Omental fat pad (tissue), 4 donors: ENCODE measurements at places on chromosomes 4 and X.

GRCh38 chrX:87338510-87338909 lies 179.1 kb upstream of the KLHL4 start:
- no peak for DNase-seq

DNA sequence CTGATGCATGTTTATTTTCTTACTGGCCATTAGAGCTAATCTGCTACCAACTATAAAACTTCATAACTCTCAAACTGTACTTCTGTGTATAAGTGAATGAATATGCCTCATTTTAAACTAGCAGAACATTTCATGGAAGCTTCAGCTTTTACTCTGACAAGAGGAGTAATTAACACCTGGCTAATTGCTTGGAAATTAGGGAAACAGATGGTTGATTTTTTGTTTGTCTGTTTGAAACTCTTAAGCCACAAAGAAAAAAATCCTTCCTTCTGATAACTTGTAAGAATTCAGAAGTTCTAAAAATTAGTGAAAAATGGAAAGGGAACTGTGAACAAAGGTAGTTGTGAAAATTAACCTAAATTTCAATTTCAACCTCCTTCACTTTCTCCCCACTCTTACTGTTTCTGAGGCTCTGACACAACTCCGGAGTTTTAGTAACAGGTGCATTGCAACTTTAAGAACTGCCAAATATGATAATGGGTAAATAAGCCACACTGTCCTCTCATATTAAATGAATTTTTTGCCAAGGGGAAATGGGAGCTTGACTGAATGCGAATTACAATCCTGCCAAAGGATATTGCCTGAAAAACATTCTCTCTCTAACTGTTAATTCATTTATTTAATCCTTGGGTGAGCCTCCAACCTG lies 1.0 kb downstream of the EGF start:
- no peak for DNase-seq

- DNase-seq: no peak
Observed at GRCh38 chr4:80076681-80077080, 3.7 kb upstream of the ANTXR2 start.

- no peak for DNase-seq
Observed at GRCh38 chr4:54695337-54695736, 37.6 kb downstream of the KIT start.

GRCh38 chr4:75705198-75705977 lies 19.0 kb upstream of the USO1 start:
- no peak for DNase-seq

- no peak for DNase-seq
Observed at GRCh38 chr4:82268050-82268825, 105.6 kb downstream of the HNRNPD start.

DNA sequence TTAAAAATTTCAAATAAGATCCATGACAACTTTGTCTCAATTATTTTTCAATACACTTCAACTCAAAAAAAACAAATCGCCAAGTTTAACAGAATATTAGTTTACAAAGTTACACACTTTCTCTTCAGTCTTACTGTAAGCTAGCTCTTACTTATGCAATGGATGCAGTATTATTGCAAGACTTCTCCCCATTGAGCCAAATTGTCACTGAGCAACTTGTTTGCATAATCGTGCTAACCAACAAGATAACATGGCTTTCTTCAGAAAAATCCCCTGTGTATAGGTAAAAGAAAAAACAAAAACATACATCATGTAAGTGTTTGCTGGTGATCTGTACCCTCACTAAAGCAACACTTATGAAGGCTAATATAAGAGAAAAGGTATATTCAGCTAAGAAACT lies 18.9 kb downstream of the DNAJB14 start:
- DNase-seq: no peak

DNA sequence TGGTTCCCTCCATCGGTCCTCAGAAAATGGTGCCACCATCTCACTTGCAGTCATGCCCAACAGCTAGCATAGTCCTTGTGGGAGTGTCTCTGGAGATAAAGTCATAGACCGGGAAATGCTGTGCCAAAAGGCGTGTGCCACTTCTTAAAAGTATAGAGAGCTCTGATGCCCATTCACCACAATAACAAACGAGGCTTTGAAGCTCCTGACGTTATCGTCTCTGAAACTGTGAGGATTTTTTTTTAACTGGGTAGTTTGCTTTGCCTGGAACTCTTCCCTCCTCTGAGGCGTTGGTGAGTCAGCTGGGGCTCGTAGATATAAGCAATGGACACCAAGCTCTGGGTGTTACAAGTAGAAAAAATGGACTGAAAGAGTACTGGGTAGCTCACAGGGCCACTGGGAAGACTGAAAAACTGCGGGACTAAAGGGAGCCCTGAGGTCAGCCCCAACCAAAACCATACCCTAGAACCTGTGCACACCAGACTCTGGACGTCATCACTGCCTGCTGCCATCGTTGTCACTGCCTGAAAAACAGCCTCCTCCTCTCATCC lies 89.4 kb upstream of the TRIM2 start:
- DNase-seq: no peak

GRCh38 chrX:94454606-94455005 lies 780.6 kb downstream of the FAM133A start:
- no peak for DNase-seq

- DNase-seq: no peak
Observed at GRCh38 chr4:165692082-165692481, 181.0 kb upstream of the TLL1 start.

DNA sequence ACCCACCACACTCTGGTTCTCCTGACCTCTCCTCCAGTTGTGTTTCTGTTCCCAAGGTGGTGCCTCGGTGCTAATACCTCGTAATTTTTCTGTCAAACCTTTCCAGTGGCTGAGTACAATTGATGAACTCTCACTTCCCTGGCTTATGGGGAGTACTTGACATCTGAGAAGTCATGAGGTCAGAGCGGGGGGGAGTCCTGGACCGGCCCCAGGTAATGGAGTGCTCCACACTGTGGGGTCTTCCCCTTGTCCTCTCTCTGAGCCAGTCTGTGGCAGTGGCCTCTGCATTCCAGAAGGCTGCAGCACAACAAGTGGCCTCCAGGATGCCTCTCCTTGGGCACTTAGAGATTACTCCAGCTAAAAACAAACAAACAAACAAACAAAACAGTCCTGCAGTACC lies 122.5 kb upstream of the TRIM2 start:
- DNase-seq: no peak

DNA sequence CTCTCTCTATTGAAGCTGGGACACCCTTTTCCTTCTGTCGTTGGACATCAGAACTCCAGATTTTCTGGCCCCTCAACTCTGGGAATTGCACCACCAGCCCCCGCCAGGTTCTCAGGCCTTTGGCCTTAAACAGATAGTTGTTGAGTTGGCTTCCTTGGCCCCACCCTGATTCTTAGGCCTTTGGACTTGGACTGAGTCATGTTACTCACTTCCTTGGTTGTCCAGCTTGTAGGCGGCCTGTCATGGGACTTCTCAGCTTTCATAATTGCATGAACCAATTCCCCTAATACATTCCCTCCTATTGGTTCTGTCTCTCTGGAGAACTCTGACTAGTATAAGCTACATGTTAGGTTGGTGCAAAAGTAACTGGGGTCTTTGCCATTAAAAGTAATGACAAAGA lies 195.7 kb downstream of the GPAT3 start:
- DNase-seq: no peak

DNA sequence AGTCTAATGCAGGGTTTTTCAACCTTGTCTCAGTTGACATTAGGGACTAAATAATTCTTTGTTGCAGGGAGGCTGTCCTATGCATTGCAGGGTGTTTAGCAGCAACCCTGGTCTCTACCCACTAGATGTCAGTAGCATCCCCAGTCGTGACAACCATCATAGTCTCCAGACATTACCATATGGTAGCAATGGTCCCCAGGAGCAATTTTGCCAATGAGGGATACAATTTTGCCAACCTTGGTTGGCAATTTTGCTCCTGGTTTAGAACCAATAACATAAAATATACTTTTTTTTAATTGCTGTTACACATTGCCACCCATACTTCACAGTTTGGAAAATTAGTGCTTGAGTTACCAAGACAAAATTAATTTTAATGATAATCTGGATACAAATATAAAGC lies 6.0 kb downstream of the EREG start:
- no peak for DNase-seq

- no peak for DNase-seq
Observed at GRCh38 chr4:3124070-3124767, 49.7 kb downstream of the HTT start.
